CD8-positive, alpha-beta memory T cell (primary cell): ENCODE measurements at places on chromosomes 13 and 19. TPM values are rescaled to one million over a fixed set of nuclear protein-coding genes. Genes with fewer than 3 reads are reported as not detected.

The POU2F2 gene
- 47.9 TPM for total RNA-seq

The C1QTNF9B gene
- total RNA-seq, result not detected

The ZNF235 gene
- total RNA-seq, result 5.1 TPM

The SULT2A1 gene
- total RNA-seq, result not detected

The CAMSAP3 gene
- 0.24 TPM for total RNA-seq
